ENCODE measurements at places on chromosomes 3 and 15.

DNA sequence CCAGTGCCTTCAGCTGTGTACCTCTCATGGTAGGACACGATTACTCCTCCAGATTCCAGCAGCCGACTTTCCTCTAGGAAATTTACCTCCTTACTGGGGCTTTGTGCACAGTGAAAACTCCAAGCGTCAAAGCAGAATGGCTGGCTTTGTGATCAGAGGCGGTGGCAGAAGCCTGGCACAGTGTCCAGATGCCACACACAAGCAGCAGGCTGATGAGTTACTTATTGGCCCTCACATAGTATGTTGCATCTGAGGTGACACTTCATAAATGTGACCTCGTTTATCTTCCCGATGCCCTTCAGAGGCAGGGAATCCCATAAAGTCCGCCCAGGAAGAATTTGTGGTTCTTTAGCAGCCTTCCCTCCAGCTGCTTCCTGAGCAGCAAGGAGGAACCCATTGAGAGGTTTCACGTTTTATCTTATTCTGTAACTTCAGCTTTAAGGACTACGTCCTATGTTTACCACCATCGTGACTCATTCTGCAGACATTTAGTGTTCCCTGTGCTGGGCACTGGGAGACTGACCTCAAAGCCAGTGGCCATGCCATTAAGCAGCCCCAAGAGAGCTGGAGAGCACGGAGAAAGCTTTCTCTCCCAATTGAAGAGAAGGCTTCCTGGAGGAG, 107.1 kb upstream of the C15orf61 start:
- peak; percentile 76 for DNase-seq

DNA sequence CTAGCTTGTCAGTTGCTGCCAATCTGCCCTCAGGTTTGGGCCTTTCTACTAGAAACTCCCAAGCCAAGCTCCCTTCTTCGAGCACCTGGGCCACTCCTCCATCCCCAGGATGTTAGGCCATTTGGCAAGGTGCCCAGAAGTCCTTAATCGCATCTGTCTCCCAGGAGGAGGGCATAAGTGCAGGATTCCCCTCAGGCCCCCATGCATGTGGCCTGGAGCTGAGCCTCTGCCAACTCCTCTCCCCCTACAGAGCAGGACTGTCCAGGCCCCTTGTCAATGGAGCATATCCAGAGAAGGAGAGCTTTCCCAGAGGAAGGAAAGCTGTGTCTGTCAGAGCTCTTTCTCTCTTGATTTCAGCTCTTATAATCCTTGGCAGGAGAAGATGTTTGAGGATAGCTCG, 182.6 kb upstream of the ROPN1 start:
- DNase-seq, result no peak

- no peak for DNase-seq
These were observed 109.8 kb downstream of the EEFSEC start for GRCh38 chr3:128263118-128263517.

GRCh38 chr3:141887051-141887450, 10.6 kb downstream of the ATP1B3 start:
- DNase-seq, result no peak

- DNase-seq, result peak; percentile 74
These were observed 643 bp downstream of the ABCC5 start for GRCh38 chr3:184016811-184017671.

DNA sequence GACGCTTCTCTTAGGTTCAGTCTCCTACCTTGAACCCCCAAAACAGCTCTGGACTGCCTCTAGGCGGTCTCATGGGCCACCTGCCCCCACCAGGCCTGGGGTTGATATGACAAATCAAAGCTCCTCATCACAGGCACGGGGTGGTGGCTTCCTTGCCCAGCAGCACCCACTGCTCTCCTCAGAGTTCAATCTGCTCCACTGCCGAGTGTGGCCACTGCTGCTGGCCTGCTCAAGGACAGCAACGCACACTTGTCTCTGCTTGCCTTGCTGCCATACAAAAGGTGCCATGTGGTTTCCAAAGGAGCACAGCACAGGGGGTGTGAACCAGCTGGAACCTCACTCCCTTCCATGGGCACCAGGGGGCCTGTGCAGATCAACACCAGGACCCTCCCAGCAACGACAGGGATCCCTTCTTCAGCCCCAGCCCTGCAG, 10.2 kb downstream of the KBTBD13 start:
- DNase-seq, result peak; percentile 36

DNA sequence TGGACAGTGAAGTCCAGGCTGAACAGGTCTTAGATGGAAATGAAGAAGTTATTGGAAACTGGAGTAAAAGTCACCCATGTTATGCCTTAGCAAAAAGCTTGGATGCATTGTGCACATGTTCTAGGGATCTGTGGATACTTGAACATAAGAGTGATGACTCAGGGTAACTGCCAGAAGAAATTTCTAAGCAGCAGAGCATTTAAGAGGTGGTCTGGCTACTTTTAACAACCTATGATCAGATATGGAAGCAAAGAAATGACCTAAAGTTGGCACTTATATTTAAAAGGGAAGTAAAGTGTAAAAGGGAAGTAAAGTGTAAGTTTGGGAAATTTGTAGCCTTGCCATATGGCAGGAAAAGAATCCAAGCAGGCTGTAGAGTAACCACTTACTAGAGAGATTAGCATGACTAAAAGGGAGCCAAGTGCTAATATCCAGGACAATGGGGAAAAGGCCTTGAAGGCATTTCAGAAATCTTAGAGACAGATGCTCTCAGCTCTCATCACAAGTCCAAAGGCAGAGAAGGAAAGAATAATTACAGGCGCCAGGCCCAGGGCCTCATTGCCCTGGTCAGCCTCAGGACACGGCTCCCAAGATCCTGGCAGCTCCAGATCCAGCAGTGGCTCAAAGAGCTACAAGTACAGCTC, 73.9 kb upstream of the KCNH8 start:
- DNase-seq, result peak; percentile 24

DNA sequence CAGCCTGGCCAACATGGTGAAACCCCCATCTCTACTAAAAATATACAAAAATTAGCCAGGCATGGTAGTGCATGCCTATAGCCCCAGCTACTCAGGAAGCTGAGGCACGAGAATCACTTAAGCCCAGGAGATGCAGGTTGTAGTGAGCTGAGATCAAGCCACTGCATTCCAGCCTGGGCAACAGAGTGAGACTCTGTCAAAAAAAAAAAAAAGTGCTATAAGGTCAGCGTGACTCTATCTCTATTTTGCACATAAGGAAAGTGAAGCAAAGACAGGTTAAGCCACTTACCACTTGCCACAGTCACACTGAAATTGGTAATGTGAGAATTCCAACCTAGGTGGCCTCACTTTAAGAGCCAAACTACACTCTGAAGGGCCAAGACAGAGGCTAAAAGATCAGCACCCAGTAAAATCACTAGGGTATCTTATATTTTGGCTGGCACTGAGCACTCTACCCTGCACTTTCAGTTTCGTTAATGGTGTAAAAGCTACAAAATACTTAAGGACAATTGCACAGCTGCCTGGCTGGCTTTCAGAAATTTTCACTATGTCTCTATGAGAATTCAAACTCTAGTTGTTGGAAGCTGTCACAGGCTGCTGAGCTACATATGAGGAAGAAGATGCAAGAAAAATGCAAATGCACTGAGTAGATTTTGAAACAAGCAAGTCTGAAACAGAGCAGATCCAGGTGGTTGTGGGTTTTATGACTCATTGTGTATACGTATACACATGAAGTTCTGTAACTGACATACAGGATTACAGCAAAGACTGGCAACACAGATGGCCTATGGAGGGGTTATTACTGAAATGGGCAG, 32.7 kb downstream of the TRANK1 start:
- peak; percentile 72 for DNase-seq

DNA sequence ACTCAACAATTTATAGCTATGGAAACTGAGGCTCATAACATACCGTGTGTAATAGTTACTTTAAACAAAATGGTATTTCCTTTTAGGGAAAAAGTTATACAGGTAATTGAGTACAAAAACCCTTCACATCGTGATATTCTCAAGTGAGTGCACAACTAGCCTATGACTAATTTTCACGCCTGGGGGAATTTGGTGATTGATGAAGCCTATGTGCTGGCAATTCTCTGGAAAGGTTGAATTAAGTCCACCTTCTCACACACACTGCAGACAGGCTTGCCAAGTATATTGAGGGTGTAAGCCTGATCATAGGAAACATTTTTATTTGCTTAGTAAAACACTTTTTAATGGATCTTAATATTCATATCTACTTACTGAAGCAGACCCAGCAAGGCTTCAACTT, 41.3 kb upstream of the ROBO2 start:
- no peak for DNase-seq

GRCh38 chr3:111324151-111324550, 217.8 kb upstream of the CD96 start:
- DNase-seq, result no peak

DNA sequence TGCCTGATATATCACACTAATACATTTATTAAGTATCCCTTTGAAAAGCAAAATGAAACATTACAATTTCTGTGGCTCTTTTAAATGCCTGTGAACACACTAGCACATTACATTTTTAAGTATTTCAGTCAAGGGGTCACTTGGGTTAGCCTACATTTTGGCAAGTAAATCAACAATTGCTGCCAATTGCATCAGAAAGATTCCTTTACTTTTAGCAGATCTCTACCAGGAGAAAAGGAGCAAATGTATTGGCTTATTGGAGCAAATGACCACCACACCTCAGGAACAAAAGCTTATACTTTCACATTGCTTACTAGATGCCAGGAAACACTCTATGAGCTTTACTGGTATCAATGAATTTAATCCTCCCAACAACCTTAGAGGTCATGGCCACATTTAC, 947.1 kb downstream of the FHIT start:
- no peak for DNase-seq

DNA sequence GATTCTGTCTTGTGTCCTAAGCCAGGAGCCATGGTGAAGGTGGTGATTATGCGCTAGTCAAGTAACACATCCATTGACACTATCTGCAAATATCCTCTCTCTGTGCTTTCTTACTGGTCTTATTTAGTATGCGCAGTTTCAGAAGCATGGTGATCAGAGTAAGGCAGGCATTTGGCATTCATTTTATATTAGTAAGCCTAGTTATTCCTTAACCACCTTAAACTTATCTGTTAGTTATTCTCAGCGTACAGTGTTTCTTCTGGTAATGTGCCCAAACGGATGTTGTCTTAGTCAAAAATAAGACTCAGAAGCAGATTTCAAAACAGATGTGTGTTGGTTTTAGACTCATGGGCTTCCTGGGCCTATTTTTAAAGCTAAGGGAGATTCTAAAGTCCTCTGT, 329.2 kb downstream of the GRM7 start:
- no peak for DNase-seq

- DNase-seq, result no peak
These were observed 28.8 kb downstream of the ARRDC4 start for GRCh38 chr15:97989299-97989698.

DNA sequence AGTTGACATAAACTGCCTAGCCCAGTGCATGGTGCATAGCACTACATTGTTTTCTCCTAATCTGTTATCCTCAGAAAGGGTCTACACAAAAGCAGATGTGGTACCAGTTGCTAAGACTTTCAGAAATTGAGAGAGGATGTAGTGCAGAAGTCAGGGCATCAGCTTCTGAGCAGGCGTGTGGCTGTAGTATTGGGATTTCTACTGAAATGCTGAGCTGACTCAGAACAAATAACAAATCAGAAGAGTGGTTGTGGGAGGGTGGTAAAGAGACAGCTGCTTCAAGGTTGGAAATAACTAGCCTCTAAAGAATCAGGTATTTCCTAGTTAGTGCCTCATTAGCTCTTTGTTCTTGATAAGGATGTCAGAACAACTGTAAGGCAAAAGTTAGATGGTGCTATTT, 161.3 kb downstream of the AKAP13 start:
- no peak for DNase-seq

DNA sequence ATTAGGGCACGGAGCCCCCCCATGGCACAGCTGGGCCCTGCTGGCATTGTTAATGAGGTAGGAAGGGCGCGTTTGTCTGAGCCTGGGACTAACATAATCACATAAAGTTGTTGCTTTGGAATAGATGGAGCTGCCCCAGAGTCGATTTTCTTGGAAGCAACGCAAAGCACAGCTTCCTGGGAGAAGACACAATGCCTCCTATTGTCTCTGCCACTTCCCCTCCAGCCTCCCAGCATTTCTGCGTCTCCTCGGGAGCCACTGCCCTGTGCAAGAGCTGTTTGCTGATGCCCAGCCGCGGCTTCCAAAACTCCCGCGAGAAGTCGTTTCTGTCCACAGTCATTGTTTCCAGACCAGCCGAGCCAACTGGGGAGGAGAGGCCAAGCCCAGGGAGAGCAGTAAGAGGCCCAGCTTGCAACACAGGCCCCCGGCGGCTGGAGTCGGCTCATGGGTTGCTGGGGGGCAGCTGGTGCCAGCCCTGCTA, 18.1 kb upstream of the ALDH1A3 start:
- DNase-seq, result no peak

GRCh38 chr3:110859993-110860392, 211.6 kb upstream of the NECTIN3 start:
- DNase-seq, result no peak

DNA sequence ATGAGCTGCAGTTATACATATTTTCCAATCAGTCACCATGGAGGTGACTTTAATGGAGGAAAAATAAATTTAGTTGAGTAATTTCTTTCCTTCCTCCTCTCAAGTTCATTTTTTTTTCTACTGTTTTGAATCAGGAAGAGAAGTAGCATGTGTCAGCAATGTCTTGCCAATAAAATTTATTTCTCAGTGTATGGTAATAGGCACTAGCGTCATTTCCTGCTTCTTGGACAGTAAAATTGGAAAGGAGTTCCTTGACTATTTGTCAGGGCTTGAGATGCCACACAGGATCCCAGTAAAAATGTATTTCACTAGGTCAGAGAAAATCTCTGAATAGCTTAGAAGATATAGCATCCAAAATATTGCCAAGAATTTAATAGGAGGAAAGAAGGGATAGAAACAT, 605.9 kb downstream of the ROBO1 start:
- no peak for DNase-seq

Data from KBM-7 (cell line).